Activated naive CD4-positive, alpha-beta T cell treated with anti-CD3 and anti-CD28 coated beads for 36 hours (primary cell): ENCODE measurements at places on chromosomes 2 and 18.

- H3K27ac ChIP-seq = no peak overlapping the region
- no peak overlapping the region for H3K4me3 ChIP-seq
- no peaks in the 10 kb centered on the region for H3K36me3 ChIP-seq
- no peaks in the 10 kb centered on the region for H3K4me1 ChIP-seq
- H3K27me3 ChIP-seq = peaks cover 6% of the 10 kb centered on the region
- DNase-seq = no peak
Observed at GRCh38 chr2:216992056-216992675, 132.3 kb upstream of the TNP1 start.

GRCh38 chr2:134446383-134447017 is 192.6 kb downstream of the MGAT5 start:
- H3K4me1 ChIP-seq = no peaks in the 10 kb centered on the region
- H3K27ac ChIP-seq = no peak overlapping the region
- H3K4me3 ChIP-seq = no peak overlapping the region
- H3K27me3 ChIP-seq = no peaks in the 10 kb centered on the region

- no peak overlapping the region for H3K4me3 ChIP-seq
- no peaks in the 10 kb centered on the region for H3K36me3 ChIP-seq
- H3K27me3 ChIP-seq = no peaks in the 10 kb centered on the region
- no peak for DNase-seq
- no peak overlapping the region for H3K27ac ChIP-seq
Observed at GRCh38 chr2:238407566-238407965, 19.2 kb upstream of the ASB1 start.

DNA sequence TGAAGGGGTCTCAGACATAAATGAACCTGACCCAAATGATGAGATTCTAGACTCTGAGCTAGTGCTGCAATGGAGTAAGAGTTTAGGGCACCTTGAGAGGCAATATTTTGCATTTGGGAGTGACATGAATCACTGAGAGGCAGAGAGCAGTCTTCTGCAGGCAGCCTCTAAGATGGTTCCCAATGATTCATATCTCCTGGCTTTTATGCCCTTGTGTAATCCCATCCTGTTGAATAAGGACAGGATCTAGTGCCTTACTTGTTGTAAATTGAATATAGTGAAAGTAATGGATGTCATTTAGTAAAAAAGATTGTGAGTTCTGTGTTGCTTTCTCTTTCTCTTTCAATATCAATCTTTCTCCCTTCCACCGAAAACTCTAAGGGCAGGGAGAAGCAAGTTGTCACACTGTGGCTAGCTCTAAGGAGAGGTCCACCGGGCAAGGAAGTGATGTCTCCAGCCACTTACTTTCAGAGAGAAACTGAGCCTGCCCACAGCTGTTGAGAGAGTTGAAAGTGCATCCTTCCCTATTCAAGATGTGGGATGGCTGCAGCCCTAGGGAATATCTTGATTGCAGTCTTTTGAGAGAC is 144.7 kb downstream of the TRIB2 start:
- DNase-seq = no peak
- no peak overlapping the region for H3K4me3 ChIP-seq
- H3K4me1 ChIP-seq = peaks cover 16% of the 10 kb centered on the region
- no peaks in the 10 kb centered on the region for H3K27me3 ChIP-seq
- no peak overlapping the region for H3K27ac ChIP-seq

DNA sequence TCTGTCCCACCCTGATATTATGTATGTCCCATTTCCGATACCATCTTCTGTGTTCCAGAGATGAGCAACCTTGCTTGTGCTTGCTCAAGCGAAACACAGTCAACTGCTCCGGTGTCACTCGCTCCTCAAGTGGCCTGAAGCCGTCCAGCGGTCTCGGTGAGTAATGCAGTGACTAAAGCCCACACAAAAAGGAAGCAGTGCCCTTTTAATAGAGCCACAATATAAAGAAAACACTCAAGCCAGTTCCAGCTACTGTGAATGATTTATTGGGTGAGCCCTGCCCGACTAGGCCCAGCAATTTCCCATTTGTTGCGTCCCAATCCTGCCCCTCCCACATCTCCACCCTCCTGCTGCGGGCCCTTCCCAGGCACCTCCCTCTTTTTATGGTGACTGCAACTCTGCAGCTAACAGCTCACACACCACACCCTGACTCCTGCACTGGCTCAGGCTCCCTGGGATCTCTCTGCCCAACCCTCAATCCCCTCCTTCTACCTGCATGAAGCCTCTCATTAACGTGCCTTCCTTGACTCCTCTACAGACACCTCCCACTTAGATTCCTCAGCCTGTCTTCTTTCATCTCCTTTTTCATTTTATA is 44.2 kb upstream of the DSC1 start:
- H3K27ac ChIP-seq = no peak overlapping the region
- no peaks in the 10 kb centered on the region for H3K36me3 ChIP-seq
- DNase-seq = no peak

DNA sequence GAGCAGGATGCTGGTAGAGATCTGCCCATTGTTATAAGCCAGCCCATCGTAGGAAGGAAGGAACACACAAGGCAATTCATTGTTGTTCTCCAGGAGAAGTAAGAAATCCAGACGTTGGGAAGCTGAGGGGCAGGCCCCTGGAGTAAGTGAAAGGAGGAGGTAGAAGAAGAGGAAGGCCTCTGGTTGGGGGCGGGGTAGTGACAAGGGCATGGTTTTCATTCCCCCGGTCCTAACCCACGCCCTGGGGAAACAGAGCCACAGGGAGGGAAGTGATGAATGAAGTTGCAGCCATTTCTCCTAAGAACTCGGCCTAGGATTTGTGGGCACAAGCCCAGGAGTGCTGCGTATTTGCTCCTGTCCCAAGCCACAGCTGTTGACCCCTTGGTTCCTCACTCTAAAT is 18.0 kb downstream of the LBH start:
- no peaks in the 10 kb centered on the region for H3K27me3 ChIP-seq
- H3K36me3 ChIP-seq = peaks cover 30% of the 10 kb centered on the region
- no peak overlapping the region for H3K4me3 ChIP-seq
- DNase-seq = no peak

DNA sequence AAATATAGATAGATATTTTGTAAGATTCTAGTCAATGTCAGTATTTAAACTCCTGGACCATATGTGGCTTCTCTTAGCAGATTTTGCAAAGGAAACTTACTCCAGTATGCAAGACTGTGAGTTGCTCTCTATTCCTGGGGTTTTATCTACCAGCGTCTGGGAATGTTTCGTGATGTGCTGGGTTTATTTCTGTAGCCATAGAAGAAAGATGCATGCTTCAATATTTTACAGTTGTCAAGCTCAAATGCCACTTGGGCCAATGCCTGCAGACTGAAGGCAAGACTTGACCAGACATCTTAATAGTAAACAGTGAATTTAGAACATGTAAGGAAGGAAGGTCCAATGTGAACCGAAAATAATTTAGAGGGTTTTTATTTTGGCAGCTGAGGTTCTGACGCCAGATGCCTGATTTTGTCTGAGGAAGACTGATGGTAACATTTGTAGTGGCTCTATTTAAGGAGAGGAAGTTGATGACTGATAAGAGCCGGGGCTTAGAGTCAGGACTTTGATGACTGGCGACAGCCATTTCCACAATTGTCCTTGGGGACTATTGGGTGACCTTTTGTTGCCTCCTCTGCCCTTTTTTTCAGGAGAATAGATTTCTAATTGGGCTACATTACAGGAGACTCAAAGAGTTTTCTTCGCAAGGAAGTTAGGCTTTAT is 154.3 kb downstream of the RAPGEF4 start:
- H3K4me3 ChIP-seq = no peak overlapping the region
- H3K27ac ChIP-seq = no peak overlapping the region
- peaks cover 11% of the 10 kb centered on the region for H3K27me3 ChIP-seq
- H3K36me3 ChIP-seq = no peaks in the 10 kb centered on the region

DNA sequence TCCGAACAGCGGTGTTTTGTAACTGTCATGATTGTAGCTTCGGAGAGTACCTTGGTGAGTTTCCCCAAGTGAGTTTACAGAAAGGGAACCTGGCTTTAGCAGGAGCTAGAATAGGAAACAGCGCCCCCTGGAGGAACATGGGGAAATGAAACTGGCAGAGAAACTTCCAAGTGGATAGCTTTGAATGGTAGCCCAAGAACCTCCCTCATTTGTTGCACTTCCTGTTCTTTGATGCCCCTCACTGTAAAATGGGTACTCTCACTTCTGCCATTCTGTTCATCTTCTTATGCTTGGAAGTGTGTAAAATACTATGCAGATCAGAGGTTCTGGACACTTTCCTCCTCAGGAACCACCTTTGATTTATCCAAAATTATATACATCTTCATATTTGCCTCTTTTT is 36.2 kb downstream of the CHST10 start:
- no peaks in the 10 kb centered on the region for H3K4me1 ChIP-seq
- no peak overlapping the region for H3K27ac ChIP-seq
- H3K4me3 ChIP-seq = no peak overlapping the region
- H3K27me3 ChIP-seq = no peaks in the 10 kb centered on the region

GRCh38 chr2:189595417-189595816 is 14.8 kb upstream of the SLC40A1 start:
- H3K36me3 ChIP-seq = no peaks in the 10 kb centered on the region
- no peak overlapping the region for H3K27ac ChIP-seq
- no peak for DNase-seq
- H3K4me1 ChIP-seq = peaks cover 30% of the 10 kb centered on the region
- no peaks in the 10 kb centered on the region for H3K27me3 ChIP-seq

- H3K4me3 ChIP-seq = no peak overlapping the region
- H3K27ac ChIP-seq = no peak overlapping the region
- H3K27me3 ChIP-seq = peaks cover 2% of the 10 kb centered on the region
- H3K36me3 ChIP-seq = no peaks in the 10 kb centered on the region
- H3K4me1 ChIP-seq = no peaks in the 10 kb centered on the region
Observed at GRCh38 chr18:11245879-11246278, 96.5 kb upstream of the PIEZO2 start.

DNA sequence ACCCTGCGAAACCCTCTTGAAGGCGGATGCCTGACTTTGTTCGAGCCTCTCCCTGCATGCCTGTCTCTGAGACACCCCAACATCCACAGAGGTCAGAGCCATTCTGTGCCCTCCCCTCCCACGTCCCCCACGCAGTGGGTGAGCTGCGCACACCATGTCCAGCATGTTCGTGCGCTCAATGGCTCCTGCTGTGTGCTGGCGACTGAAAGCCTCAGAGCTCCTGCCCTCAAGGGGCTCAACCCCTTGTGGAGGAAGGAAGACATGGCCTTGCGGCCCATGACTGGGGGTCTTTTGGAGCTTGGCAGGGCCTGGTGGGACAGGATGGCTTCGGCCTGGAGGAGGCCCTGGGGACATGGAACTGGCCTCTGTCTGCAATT is 45.7 kb downstream of the ANKMY1 start:
- no peak overlapping the region for H3K27ac ChIP-seq
- H3K27me3 ChIP-seq = no peaks in the 10 kb centered on the region
- DNase-seq = no peak
- H3K36me3 ChIP-seq = peaks cover 8% of the 10 kb centered on the region

DNA sequence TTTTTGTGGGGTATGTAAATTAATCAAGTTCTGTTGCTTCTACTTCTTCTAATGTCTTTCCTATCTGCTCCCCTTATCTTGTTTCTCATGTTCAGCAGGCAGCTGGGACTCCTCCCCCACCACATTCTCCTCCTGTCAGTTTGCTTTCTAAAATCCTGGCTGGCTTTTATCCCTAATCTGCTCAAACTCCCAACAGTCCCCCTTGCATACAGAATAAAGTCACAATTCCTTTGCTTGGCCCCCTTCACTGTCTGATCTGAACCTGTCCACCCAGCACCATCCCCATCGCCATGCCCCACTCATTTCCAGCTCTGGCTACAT is 2.2 kb downstream of the CFAP221 start:
- no peak overlapping the region for H3K27ac ChIP-seq
- H3K27me3 ChIP-seq = peaks cover 50% of the 10 kb centered on the region
- H3K4me1 ChIP-seq = peaks cover 9% of the 10 kb centered on the region
- no peaks in the 10 kb centered on the region for H3K36me3 ChIP-seq

DNA sequence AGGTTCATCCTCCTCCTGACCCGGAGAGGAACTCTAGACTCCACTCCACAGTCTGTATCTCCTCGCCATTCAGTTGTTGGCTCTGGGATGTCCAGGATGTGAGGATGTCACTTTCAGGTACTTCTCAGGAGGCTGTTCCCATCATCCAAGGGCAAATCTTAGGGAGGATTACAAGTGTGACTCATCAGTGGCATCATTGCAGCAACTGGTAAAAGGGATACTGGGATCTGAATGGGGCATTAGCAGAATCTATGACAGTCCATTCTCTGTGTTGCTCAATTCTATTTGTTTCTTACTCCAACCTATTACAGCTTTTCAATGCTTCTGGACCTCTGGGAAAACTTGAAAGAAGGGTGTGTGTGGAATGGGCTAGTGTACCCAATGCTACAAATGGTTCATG is 81.5 kb upstream of the FN1 start:
- no peak for DNase-seq
- no peaks in the 10 kb centered on the region for H3K4me1 ChIP-seq
- H3K27ac ChIP-seq = no peak overlapping the region
- H3K36me3 ChIP-seq = no peaks in the 10 kb centered on the region
- H3K4me3 ChIP-seq = no peak overlapping the region
- H3K27me3 ChIP-seq = no peaks in the 10 kb centered on the region

- H3K4me3 ChIP-seq = no peak overlapping the region
- H3K4me1 ChIP-seq = peaks cover 2% of the 10 kb centered on the region
- peaks cover 21% of the 10 kb centered on the region for H3K27me3 ChIP-seq
- DNase-seq = no peak
- no peaks in the 10 kb centered on the region for H3K36me3 ChIP-seq
- no peak overlapping the region for H3K27ac ChIP-seq
Observed at GRCh38 chr2:111029181-111029927, 91.4 kb upstream of the BCL2L11 start.

GRCh38 chr2:203694191-203694590 is 12.2 kb upstream of the CD28 start:
- H3K4me1 ChIP-seq = peaks cover 16% of the 10 kb centered on the region
- no peaks in the 10 kb centered on the region for H3K36me3 ChIP-seq
- no peaks in the 10 kb centered on the region for H3K27me3 ChIP-seq
- no peak for DNase-seq
- no peak overlapping the region for H3K27ac ChIP-seq
- no peak overlapping the region for H3K4me3 ChIP-seq

- H3K4me3 ChIP-seq = no peak overlapping the region
- no peaks in the 10 kb centered on the region for H3K36me3 ChIP-seq
- DNase-seq = no peak
- peaks cover 22% of the 10 kb centered on the region for H3K27me3 ChIP-seq
- no peak overlapping the region for H3K27ac ChIP-seq
- H3K4me1 ChIP-seq = peaks cover 2% of the 10 kb centered on the region
Observed at GRCh38 chr2:128756365-128756717, 437.7 kb upstream of the HS6ST1 start.

- H3K4me3 ChIP-seq = no peak overlapping the region
- H3K27me3 ChIP-seq = no peaks in the 10 kb centered on the region
- no peak for DNase-seq
- no peaks in the 10 kb centered on the region for H3K4me1 ChIP-seq
- no peak overlapping the region for H3K27ac ChIP-seq
Observed at GRCh38 chr2:186918495-186918894, 69.5 kb upstream of the ZSWIM2 start.

DNA sequence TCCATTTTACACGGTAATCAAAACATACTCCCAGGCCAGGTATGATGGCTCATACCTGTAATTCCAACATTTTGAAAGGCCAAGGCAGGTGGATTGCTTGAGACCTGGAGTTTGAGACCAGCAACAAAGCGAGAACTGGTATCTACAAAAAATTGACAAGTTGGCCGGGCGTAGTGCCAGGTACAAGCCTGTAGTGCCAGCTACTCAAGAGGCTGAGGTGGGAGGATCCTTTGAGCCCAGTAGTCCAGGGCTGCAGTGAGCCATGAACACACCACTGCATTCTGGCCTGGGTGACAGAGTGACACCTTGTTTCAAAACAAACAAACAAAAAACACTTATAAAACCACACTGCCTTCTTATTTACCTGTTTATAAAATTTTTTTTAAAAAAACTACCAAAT is 80.8 kb downstream of the GAREM1 start:
- H3K4me3 ChIP-seq = no peak overlapping the region
- H3K27me3 ChIP-seq = peaks cover 10% of the 10 kb centered on the region
